ENCODE measurements at places on chromosomes 7 and 10. TPM values are rescaled to one million over a fixed set of nuclear protein-coding genes. Genes with fewer than 3 reads are reported as not detected.

DNA sequence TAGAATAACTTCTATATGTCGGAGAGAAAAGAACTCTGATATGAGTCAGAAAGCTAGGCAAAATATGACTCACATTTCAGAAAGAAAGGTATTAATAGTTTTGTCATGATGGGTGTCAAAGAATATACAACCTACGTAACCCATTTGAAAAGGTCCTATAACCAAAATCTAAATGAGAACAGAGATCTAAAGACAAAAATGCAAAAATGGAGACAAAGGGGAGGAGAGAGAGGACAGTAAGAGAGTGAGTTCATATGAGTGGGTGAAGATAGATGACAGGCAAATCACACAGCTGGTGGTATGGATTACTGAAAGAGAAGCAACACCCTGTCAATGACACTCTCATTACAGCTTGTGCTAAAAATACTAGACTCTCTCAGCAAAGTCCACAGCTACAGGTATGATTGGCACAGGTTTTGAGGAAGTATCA lies 25.6 kb downstream of the ANKMY2 start:
- H3K4me1 ChIP-seq = no peaks in the 10 kb centered on the region
- no peak overlapping the region for H3K4me3 ChIP-seq
- no peaks in the 10 kb centered on the region for H3K36me3 ChIP-seq
- H3K27ac ChIP-seq = no peak overlapping the region
- no peak for DNase-seq

GRCh38 chr10:6256439-6256838 lies 53.7 kb downstream of the PFKFB3 start:
- DNase-seq = no peak
- H3K27me3 ChIP-seq = no peaks in the 10 kb centered on the region
- no peaks in the 10 kb centered on the region for H3K36me3 ChIP-seq
- H3K4me1 ChIP-seq = no peaks in the 10 kb centered on the region
- no peak overlapping the region for H3K4me3 ChIP-seq

Gene CAV2
- 89.7 TPM for total RNA-seq

GRCh38 chr10:83459124-83459523 lies 680.2 kb upstream of the GHITM start:
- H3K27ac ChIP-seq = no peak overlapping the region
- H3K27me3 ChIP-seq = no peaks in the 10 kb centered on the region
- no peak overlapping the region for H3K4me3 ChIP-seq

DNA sequence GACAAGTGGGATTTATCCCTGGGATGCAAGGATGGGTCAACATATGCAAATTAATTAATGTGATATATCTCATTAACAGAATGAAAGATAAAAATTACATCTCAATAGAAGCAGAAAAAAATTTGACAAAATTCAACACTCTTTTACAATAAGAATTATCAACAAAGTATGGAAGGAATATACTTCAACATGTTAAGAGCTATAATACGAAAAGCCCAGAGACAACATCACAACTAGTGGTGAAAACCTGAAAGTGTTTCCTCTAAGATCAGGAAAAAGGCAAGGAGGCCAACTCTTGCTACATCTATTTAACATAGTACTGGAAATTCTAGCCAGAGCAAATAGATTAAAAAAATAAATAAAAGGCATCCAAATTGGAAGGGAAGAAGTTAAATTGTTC lies 970.0 kb upstream of the POT1 start:
- no peak overlapping the region for H3K4me3 ChIP-seq
- no peaks in the 10 kb centered on the region for H3K36me3 ChIP-seq
- H3K4me1 ChIP-seq = no peaks in the 10 kb centered on the region
- H3K27me3 ChIP-seq = no peaks in the 10 kb centered on the region
- no peak overlapping the region for H3K27ac ChIP-seq

Data from sigmoid colon (tissue), 7 donors.